Lung (tissue), 17 donors: ENCODE measurements at places on chromosomes 16 and 17. TPM values are rescaled to one million over a fixed set of nuclear protein-coding genes. Genes with fewer than 3 reads are reported as not detected.

- H3K27ac ChIP-seq: no peak overlapping the region
- DNase-seq: no peak
- no peaks in the 10 kb centered on the region for H3K36me3 ChIP-seq
- no peaks in the 10 kb centered on the region for H3K4me1 ChIP-seq
- H3K27me3 ChIP-seq: no peaks in the 10 kb centered on the region
These were observed 44.9 kb upstream of the TANGO6 start for GRCh38 chr16:68798398-68798797.

DNA sequence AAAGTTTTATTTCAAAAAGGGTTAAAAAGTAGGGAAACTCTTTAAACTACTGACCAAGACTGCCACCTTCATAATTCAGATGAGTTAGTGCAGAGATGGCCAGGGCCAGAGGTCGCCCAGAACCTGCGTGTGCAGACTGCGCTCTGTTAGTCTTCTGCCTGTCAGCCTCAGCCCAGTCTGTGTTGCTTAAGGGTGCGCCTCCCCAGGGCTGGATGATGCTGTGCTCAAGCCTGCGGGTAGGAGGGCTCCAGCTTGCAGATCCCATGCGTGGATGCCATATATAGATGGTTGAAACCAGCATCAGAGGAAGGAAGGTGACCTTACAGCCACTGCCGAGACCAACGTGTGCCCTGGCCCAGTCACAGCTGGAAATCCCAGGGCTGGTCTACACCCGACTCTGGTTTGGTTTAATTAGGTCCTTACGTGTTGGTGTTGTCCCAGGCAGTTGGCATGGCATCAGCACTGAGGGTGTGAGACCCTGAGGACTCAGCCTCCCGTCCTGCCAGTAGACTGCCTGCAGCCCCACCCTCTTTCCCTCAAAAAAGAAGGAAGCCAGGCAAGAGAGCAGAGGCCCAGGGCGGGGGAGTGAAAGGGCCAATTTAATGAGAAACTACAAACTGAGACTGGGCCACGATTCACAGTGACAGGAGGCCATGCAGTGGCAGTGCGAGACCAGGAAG lies 27.7 kb downstream of the CDIP1 start:
- H3K27ac ChIP-seq: no peak overlapping the region
- H3K4me3 ChIP-seq: no peak overlapping the region
- no peaks in the 10 kb centered on the region for H3K27me3 ChIP-seq
- H3K4me1 ChIP-seq: peaks cover 3% of the 10 kb centered on the region
- DNase-seq: no peak

The FLYWCH2 gene
- total RNA-seq: 38.0 TPM

GRCh38 chr17:37813751-37814150 lies 68.9 kb upstream of the HNF1B start:
- no peaks in the 10 kb centered on the region for H3K4me1 ChIP-seq
- no peak overlapping the region for H3K4me3 ChIP-seq
- no peak overlapping the region for H3K27ac ChIP-seq
- no peaks in the 10 kb centered on the region for H3K36me3 ChIP-seq
- no peak for DNase-seq
- H3K27me3 ChIP-seq: no peaks in the 10 kb centered on the region

The FBXW10B gene
- 2.4 TPM for total RNA-seq
